ENCODE measurements at places on chromosomes 2 and 18.

GRCh38 chr2:88857274-88857741 lies 165.8 kb downstream of the RPIA start:
- no peak for DNase-seq

DNA sequence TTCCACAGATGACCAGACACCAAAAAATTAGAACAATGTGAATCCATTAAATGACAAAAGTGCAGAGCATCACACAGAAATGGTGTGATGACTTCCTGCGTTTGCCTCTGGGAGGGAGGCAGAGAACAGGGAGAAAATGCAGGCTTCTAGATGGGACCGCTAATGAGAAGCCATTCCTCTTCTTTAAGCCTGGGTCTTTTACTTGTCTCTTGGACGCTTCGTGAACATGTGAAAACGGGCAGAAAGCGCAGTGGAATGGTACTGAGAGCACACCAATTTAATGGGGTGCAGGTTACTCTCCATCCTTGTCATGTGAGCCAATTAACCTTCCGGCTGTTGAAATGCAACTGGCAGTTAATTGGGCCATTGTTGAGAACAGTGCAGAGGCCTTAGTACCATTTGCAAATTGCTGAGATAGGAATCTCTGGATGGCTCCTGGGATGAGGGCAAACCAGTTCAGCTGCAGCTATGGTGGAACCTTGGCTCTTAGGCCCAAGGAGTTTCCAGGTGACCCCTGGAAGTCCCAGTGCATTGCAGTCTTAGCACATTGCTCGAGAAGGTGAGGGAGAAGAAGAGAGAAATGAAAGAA lies 210.4 kb upstream of the CXCR4 start:
- DNase-seq = no peak

GRCh38 chr2:186595219-186595618 lies 5.4 kb downstream of the ITGAV start:
- no peak for DNase-seq

DNA sequence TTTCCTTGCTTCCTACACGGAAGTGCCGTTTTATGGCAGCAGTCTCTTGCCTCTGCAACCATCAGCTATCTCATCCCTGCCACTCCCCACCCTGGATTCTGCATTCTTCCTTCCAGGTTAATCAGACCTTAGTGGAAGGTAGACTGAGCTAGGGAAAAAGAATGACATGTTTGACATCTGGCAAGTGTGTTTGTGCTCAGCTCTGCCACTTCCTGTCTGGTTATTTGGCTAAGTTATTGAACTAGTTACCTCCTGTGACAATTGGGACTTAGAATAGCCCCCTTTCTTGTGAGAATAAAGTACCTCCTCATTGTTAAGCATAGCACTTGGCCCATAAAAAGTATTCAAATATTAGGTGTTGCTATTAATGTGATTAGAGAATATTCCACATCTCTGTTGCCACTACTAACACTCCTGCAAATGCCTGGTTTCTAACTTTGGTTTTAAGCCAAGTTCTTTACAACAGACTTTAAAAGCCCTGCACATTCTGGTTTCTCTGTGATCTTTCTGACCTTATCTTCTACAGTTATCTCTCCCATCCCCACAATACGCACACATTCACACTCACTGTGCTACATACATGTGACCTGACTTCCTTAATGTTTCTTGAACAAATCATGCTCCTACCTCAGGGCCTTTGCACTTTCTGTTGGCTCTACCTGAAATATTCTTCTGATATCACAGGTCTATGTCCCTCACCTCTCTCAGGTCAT lies 10.8 kb upstream of the MAPRE2 start:
- DNase-seq = no peak

DNA sequence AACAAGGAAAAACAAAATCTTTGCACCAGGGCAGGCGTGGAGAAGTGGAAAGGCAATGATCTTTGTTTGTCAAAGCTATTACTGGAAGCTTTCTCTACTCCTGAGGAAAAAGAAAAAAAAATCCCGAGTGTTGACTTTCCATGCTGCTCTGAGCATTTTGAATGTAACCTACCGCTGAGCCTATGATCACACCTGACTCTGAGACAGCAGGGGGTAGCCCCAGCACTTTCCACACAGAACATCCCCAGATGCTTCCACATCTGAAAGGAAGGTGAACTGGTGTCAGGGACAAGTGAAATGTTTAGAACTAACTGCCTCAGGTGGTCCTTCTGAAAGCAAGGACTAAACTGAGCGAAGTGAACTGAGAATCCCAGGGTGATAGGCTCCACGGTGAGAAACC lies 1315.1 kb upstream of the DDX18 start:
- DNase-seq = no peak

- no peak for DNase-seq
Measured at GRCh38 chr2:155250800-155251199, 552.3 kb downstream of the KCNJ3 start.

DNA sequence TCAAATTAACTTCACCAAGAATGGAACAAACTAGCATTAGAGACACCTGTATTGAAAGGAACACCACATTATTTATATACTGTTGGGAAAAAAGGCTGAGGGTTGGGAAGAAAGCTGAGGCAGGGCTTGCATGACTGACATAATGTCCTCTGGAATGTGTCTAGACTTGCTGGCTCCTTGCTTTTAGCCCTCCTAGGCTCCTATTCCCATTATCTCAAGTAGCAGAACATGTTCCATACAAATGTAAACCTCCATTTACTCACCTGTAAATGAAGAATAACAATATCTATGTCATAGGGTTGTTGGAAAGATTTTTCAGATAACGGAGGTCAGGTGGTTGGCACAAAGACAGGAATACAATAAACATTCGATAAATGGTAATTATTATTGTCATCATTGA lies 976 bp upstream of the ACADL start:
- no peak for DNase-seq
